Fibroblast of skin of right biceps (primary cell): ENCODE measurements at places on chromosomes 5 and 9.

- no peak for DNase-seq
Measured at GRCh38 chr9:18126831-18127498, 347.0 kb upstream of the ADAMTSL1 start.

- no peak for DNase-seq
Measured at GRCh38 chr5:145025775-145026174, 809.4 kb downstream of the PRELID2 start.

DNA sequence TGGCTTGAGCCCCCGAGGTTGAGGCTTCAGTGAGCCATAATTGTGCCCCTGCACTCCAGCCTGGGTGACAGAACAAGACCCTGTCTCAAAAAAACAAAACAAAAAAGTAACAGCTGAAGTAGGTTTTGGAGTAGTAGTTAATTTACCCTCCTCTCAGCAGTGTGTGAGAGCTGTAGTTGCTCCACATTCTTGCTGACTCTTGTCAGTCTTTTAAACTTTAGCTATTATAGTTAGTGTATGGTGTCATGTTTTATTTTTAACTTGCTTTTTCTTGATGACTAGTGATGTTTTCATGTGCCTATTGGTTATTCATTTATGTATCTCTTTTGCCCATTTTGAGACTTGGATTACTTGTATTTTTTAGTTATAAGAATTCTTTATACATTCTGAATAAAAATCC is 52.9 kb upstream of the DHFR start:
- DNase-seq = peak; percentile 27

DNA sequence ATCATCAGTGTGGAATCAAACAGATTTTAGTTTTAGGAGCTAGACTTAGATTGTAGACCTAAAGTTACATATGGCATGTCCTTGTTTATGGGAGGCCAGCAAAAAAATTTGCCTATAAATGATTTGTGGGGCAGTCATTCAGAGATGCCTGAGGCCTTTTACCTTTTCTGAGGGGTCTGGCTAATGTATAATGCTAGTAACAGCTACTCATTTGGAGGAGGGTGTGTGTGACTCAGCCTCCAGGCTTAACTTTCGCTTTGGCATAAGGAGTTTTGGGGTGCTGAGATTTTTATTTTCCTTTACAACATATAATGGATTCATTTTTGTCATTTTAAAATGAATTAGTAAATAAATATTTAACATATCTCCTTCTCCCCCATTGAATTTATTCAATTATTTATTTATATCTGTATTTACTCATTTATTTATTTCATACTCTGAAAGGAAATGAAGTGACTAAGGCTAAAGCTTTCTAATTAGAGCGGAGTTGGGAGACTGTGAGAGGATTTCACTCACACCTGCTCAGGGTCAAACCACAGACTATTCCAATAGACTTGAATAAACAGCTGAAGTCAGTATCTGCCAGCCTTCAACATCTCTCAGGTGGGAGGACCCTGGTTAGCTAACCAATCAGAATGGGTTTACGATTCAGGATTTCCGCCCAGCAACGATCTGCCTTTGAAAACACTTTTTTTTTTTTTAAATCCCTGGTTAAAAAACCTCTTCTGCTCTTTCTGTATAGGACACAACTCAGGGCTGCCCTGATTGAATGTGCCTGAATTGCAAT is 487.5 kb upstream of the SGCD start:
- peak; percentile 15 for DNase-seq

DNA sequence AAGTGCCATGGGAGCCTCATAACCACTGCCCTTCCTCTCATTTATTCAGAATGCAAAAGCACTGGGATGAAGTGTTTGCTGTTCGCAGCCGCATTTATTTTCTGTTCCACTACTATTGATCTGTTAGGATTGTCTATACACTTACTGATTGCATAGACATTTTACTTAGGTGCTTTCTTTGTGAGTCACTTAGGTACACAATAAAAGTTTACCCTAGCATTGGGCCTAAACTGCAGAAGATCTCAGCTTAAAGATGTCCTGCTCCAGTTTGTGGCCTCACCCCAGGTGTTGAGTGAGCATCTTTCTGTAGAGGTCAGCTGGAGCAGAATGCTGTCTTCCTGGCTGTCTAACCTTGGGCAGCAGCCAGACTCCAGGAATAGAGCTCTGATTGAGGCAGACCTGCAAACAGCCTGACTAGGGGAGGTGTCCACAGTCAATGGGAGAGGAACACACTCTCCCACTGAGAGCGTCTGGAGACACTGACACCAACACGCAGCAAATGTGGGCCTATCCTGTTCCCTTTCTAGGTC is 54.0 kb downstream of the GPR21 start:
- DNase-seq = no peak
